ENCODE measurements at places on chromosomes 1 and 21.

- DNase-seq = peak; percentile 56
Measured at GRCh38 chr1:6440198-6441126, 15.9 kb downstream of the ESPN start.

DNA sequence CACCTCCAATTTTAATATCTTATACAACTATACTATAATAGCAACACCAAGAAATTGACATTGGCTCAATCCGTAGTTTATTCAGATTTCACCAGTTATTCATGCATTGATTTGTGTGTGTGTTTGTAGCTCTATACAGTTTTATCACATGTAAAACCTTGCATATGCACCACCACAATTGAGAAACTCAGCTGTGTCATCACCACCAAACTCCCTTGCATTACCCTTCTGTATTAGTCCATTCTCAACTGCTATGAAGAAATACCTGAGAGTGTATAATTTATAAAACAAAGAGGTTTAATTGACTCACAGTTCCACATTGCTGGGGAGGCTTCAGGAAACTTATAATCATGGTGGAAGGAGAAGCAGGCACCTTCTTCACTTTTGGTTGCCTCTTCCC lies 162.1 kb downstream of the PATJ start:
- no peak for DNase-seq

GRCh38 chr1:11731691-11732283 lies 4.1 kb upstream of the AGTRAP start:
- DNase-seq = peak; percentile 81

GRCh38 chr1:86227026-86227425 lies 70.5 kb upstream of the COL24A1 start:
- DNase-seq = no peak

DNA sequence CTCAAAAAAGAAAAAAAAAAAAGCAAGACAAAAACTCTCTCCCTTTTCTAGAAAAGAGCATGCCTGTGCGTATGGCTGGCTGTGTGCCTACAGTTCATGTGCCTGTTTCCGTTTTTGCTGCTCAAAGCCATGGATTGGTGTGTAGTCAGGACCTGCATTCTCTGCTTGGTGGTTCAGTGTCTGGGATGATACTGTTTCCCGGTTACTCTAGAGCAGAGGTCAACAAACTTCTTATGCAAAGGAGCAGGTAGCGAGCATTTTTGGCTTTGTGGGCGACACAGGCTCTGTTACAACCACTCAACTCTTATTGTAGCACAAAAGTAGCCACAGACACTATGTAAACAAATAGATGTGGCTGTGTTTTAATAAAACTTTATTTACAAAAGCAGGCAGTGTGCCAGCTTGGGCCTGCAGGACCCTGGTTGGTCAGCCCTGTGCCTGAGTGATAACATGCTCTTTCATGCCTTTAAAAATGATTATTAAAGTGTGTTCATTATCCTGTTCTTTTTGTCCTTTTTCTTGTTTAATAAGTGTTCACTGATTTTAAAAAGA lies 524.2 kb downstream of the KIF26B start:
- no peak for DNase-seq

DNA sequence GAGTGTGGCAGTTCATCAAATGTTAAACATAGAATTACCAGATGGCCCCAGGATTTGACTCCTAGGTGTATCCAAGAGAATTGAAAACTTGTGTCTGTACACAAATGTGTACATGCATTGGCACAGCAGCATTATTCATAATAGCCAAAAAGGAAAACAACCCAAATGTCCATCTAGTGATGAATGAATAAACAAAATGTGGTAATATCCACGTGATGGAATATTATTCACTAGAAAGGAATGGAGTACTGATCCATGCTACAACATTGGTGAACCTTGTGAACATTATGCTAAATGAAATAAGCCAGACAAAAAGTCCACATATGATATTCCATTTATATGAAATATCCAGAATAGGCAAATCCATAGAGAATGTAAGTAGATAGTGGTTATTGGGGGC lies 77.7 kb downstream of the RAVER2 start:
- DNase-seq = no peak

GRCh38 chr1:160658162-160658813 lies 11.4 kb upstream of the SLAMF1 start:
- no peak for DNase-seq

GRCh38 chr1:88730132-88730675 lies 46.1 kb downstream of the PKN2 start:
- DNase-seq = no peak

- DNase-seq = no peak
Measured at GRCh38 chr1:213333121-213333520, 282.1 kb downstream of the RPS6KC1 start.

Data from AG08395 (cell line).